ENCODE measurements at places on chromosomes 2 and 18. TPM values are rescaled to one million over a fixed set of nuclear protein-coding genes. Genes with fewer than 3 reads are reported as not detected.

The POTEI gene
- polyA plus RNA-seq: 0.19 TPM

The RIT2 gene
- polyA plus RNA-seq: not detected

DNA sequence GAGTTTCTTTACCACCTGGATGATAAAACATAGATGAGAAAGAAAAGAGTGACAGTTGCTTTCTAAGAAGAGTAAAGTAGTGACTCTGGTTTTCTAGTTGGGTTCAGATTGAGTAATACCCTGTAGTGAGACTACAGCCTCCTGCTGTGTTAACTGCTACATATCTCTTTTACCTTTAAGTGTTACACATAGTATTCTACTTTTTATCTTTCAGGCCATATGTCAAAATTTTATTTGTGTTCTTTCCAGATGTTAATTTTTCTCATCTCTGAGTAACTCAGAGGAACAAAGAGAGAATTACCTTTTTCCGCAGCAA is 348.2 kb downstream of the CTNNA2 start:
- no peak for DNase-seq

GRCh38 chr2:138470941-138471340 is 30.6 kb upstream of the SPOPL start:
- no peak for DNase-seq

The ROCK2 gene
- 39.3 TPM for polyA plus RNA-seq

DNA sequence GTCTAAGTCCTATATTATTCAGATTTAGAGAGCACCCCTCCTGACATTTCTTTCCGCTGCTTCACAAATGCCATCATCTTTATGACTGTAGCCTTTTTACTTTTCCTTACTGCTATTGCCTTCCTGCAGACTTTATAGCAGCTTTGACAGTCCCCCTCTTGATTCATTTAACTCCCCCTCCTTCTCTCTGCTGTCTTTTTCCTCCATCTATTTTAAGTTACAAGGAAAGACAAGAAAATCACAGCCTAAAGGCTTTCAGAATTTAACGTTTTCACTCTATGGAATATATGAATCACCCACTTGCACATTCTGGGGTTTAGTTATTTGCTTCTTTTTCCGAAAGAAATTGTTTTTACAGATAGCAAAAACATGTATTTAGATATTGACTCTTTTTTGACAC is 183.4 kb upstream of the SETBP1 start:
- peak; percentile 11 for DNase-seq

GRCh38 chr18:58452454-58453166 is 176.3 kb downstream of the ALPK2 start:
- DNase-seq: no peak

The ZNF892 gene
- 4.3 TPM for polyA plus RNA-seq

The EFHD1 gene
- 73.1 TPM for polyA plus RNA-seq

The CSRNP3 gene
- polyA plus RNA-seq: 10.5 TPM

DNA sequence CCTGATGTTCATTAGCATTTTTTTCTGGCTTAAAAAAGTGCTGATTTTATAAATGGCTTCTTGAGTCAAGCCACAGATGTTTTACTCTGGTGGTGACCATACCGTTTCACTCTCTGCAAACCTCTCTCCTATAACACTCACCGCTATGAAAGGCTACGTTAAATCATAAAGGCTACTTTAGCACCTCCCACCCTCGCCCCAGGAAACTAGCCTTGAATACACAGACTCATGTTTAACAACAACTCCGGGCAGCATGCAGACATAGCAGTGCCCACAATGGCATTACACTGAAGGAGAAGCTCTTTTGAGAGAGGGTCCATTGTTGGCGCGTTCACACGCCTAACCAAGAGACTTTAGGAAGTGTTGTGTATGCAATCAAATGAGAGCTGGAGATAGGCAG is 5.6 kb downstream of the MYT1L start:
- no peak for DNase-seq

The CABYR gene
- 5.9 TPM for polyA plus RNA-seq

- no peak for DNase-seq
Observed at GRCh38 chr2:230874876-230875275, 10.1 kb downstream of the ITM2C start.

The CROCC2 gene
- 0.06 TPM for polyA plus RNA-seq

DNA sequence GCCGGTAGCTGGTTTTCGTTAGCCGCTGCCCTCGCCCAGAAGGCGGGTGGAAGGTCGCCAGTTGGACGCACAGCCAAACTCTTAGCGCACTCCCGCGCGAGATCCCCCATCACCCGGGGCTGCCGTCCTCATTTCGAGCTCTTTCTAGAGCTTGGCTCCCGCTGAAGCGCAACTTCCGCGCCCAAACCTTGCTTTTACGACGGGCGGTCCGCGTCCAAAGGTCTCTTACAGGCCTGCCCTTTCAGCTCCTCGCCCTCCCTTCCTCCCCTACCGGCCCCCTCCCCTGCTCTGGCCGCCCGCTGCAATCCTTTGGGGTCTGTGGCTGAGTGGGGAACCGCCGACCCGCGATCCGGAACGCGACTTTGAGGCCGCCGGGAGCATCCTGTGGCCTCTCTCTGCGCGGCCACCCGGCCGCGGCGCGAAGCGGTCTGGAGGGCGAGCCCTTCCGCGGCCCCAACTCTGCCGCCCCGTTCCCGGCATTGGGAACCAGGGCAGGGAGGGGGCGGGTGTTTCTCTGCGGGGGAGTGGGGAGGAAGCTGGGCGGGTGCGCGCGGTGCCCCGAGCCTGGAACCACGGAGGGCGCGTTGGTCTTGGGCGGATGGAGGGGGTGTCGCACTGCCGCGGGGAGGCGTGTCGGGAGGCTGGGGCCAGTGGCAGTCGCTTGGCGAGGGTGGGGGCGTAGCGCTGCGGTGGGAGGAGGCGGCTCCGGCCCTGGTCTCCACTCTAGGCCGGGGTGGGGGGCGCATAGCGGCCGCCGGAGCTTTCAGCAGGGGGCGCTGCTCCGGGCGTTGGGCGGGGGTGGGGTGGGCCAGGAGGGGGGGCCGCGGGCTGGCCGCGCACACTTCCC is at the start of gene GDF7:
TSS of gene GDF7 (plus strand) at position 841 of the 847 bp plus-strand sequence. CDS start 96 bp downstream, outside the sequence.
- no peak for DNase-seq

The ACTR1B gene
- polyA plus RNA-seq: 55.5 TPM

GRCh38 chr18:3266062-3266608 is 4.2 kb downstream of the MYL12B start:
- DNase-seq: no peak

All from renal cortex interstitium (tissue), 15 donors.